Stimulated activated CD4-positive, alpha-beta T cell treated with anti-CD3 and anti-CD28 coated beads, TNF-alpha, amount 100 ng/mL, for 4 hours (primary cell): ENCODE measurements at places on chromosomes 6 and 20.

GRCh38 chr6:27040244-27041042, 207.1 kb upstream of the PRSS16 start:
- DNase-seq = no peak

DNA sequence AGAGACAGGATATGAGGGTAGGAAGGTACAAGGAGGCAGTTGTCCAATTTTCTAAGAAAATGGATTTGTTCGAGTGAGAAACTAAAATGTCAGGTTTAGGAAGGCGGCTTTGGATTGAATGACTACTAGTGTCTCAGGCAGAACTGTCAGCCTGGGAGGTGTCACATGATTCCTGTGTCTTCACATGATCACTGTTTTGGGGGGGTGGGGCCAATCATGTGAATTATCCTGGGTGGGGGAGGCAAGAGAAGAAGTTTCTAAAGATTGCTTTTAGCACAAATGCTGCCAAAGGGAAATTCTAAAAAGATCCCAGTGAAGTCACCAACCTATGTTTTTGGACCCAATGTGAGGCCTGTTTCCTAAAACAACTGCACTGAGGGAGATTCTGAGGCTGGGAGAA, 2.3 kb downstream of the SIRPA start:
- DNase-seq = no peak

GRCh38 chr6:38134704-38135088, 315.2 kb downstream of the ZFAND3 start:
- DNase-seq = no peak

DNA sequence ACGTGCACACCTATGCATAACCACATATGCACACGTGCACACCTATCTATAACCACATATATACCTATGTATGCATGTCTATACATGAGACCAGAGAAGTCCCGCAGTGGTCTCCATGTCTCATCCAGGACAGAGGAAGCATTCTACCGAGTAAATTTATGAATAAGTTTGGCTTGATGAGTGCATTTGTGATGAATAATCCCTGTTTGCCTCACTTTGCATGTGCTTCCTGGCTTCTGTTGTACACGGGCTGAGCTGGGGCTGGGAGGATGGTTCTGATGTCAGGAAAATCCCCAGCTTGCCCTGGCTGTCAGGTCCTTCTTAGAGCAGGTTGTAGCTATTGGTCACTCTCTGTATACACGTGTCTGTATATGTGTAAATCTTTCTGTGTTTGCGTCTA, 157.6 kb upstream of the RPS6KA2 start:
- DNase-seq = no peak

DNA sequence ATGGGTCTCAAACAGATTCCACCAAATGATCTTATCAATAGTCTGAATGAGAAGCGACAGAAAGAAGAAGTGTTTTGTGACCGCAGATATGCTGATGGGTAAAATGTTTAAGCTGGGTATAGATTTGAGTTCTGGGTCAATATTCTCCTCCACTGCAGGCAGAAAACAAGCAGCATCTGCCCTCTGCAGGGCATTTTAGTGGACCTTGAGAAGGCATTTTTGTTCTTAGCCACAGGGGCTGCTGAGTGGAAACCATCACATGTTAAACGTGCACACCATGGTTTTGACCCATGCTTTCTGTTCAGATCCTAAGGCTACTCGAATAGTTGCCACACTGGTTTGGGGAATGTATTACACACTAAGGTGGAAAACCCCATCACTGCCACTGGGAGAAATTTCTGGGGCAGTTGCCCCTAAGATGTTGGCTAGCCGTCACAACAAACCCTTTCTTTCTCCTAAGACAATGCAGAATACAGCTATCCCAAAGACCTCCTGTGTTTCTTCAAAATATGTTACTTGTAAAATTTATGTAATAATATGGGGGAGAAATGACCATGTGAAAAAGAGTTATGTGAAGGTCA, 5.5 kb downstream of the POU3F2 start:
- DNase-seq = no peak
